Peyer's patch (tissue), 4 donors: ENCODE measurements at places on chromosomes 1 and 21.

- H3K4me3 ChIP-seq, result no peak overlapping the region
- H3K27me3 ChIP-seq, result no peaks in the 10 kb centered on the region
- no peaks in the 10 kb centered on the region for H3K36me3 ChIP-seq
- H3K27ac ChIP-seq, result no peak overlapping the region
- H3K4me1 ChIP-seq, result no peaks in the 10 kb centered on the region
- DNase-seq, result no peak
These were observed 94.4 kb downstream of the DNM3 start for GRCh38 chr1:171935664-171936063.

- H3K27me3 ChIP-seq, result no peaks in the 10 kb centered on the region
- H3K27ac ChIP-seq, result peak overlapping the region; percentile 82
- peak overlapping the region; percentile 77 for H3K4me3 ChIP-seq
- peaks cover 30% of the 10 kb centered on the region for H3K4me1 ChIP-seq
- no peaks in the 10 kb centered on the region for H3K36me3 ChIP-seq
These were observed 1.6 kb downstream of the ACAP3 start for GRCh38 chr1:1306070-1306660.

DNA sequence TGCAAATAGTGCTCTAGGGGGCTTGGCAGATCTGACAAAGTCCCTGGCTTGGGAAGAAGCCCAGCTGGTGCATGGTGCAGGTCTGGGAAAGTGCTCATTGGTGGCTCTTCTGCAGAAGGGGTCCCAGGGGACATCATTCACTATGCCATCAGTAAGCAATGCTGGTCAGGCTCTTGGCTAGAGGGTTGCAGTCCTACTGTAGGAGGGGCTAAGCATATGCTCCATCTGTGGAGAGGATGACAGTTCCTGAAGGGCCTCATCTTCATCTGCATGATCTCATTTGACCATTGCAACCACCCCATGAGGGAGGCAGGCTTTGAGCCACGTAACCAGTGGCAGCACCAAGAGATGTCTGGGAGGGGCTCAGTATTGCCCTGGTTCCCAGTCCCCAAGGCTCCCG, 31.5 kb upstream of the VASH2 start:
- H3K27me3 ChIP-seq, result no peaks in the 10 kb centered on the region
- H3K4me3 ChIP-seq, result no peak overlapping the region
- H3K27ac ChIP-seq, result no peak overlapping the region
- H3K36me3 ChIP-seq, result no peaks in the 10 kb centered on the region

DNA sequence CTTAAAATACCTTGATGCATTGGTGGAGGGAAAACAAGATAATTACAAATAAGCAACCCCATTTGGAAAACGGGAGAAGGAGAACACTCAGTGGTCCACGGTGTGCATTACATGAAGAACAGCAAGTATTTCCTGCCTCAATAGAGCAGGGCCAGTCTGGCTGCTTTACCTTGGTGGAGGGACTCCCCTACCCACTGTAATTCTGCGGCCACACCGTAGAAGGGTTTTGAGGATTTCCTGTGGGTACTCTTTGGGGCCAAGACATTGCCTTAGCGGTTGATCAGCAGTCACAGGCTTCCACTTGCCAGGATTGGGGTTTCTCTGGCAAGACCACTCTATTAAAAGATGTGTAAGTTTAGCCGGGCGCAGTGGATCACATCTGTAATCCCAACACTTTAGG, 16.3 kb upstream of the TMEM54 start:
- H3K4me3 ChIP-seq, result no peak overlapping the region
- H3K36me3 ChIP-seq, result no peaks in the 10 kb centered on the region
- no peak for DNase-seq
- H3K27me3 ChIP-seq, result no peaks in the 10 kb centered on the region

- H3K4me3 ChIP-seq, result no peak overlapping the region
- H3K27me3 ChIP-seq, result no peaks in the 10 kb centered on the region
These were observed 25.7 kb downstream of the PRMT2 start for GRCh38 chr21:46661211-46661625.

- no peak overlapping the region for H3K4me3 ChIP-seq
- no peak overlapping the region for H3K27ac ChIP-seq
- no peaks in the 10 kb centered on the region for H3K27me3 ChIP-seq
- DNase-seq, result peak; percentile 22
- H3K4me1 ChIP-seq, result peaks cover 6% of the 10 kb centered on the region
These were observed 42.3 kb downstream of the NEK7 start for GRCh38 chr1:198199105-198199504.
